ENCODE measurements at places on chromosomes 7 and 10.
A peak's percentile ranks its signal among the peaks of the same experiment; 100 is the strongest.

DNA sequence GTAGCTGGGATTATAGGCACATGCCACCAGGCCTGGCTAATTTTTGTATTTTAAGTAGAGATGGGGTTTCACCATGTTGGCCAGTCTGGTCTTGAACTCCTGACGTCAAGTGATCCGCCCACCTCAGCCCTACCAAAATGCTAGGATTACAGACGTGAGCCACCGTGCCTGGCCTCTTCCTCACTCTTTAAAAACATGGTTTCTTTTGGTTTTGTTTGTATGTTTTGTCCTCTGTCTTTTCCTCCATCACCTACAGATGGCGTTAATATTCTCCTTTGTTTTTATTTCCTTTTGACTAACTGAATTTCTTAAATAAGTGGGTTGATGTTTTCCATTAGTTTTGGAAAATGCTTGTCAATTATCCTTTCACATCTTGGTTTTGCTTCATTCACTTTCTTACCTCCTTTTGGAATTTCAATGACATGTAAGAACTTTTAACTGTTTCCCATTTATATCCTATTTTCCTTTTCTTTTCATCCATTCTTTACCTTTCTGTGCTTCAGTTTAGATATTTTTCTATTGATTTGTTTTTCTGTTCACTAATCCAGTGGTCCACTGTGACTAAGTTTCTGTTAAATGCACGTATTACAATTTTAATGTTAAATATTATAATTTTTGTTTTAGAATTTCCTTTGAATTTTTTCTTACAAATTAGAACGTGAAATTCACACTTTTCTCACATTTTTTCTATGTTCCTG lies 104.1 kb downstream of the ZNF467 start:
- no peak for DNase-seq

DNA sequence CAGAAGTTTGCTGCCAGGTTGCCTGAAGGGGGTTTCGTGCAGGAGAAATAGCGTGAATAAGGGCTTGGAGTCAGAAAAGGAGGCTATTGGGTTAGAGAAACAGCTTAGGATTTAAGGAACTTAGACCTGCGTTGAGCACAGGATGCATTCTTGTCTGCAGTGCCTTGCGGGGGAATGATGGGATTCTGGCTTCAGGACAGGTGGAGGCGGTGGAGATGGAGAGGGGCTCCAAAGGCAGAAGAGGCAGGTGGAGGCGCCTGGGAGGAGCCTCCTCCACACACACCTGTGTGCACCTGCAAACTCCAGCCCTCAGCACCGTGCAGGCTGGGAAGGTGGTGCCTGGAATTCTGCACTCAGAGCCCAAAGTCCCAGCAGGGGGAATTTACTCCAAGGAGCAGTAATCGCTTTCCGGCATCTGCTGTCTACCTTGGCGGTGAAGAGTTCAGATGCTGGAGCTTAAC lies 1.8 kb downstream of the CLIP2 start:
- no peak for DNase-seq

- DNase-seq = no peak
Measured at GRCh38 chr7:155168597-155169480, 98.7 kb downstream of the HTR5A start.

DNA sequence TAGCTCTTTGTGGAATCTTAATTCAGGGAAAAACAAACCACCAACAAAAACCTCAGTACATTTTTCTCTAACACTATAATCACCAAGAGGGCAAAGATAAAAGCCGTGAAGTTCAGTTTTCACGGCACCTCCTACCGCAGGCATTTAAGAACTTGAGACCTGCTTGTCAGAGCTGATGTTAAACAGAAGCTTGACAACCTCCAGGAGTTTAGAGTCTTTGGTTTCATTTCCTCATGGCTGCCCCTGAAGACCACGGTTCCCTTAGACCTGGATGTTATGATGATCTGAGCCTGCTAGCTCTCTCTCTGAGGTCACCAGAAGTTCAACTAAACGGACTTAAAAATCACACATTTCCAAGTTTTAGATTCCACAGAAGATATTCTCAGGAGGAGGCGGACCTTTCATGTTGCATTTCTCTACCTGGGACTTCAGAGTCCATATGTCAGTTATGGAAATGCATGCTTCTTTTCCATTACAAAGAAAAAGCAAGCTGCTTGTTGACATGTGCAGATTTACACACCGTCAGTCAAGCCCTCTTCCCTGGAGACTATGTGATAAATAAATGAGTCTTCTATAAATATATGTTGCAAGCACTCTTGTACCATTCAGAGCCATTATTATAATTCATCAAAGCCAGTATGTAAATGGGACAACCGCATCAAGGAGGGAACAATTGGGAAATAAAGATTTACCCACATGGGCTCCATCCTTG lies 258.0 kb downstream of the GFRA1 start:
- no peak for DNase-seq

GRCh38 chr10:131726076-131726880 lies 174.5 kb upstream of the PPP2R2D start:
- peak; percentile 11 for DNase-seq

- no peak for DNase-seq
Measured at GRCh38 chr10:47361293-47361692, 13.1 kb downstream of the RBP3 start.

GRCh38 chr7:130420943-130421578 lies 19.8 kb downstream of the CEP41 start:
- peak; percentile 87 for DNase-seq

GRCh38 chr10:128400564-128400963 lies 274.3 kb upstream of the MKI67 start:
- peak; percentile 63 for DNase-seq

DNA sequence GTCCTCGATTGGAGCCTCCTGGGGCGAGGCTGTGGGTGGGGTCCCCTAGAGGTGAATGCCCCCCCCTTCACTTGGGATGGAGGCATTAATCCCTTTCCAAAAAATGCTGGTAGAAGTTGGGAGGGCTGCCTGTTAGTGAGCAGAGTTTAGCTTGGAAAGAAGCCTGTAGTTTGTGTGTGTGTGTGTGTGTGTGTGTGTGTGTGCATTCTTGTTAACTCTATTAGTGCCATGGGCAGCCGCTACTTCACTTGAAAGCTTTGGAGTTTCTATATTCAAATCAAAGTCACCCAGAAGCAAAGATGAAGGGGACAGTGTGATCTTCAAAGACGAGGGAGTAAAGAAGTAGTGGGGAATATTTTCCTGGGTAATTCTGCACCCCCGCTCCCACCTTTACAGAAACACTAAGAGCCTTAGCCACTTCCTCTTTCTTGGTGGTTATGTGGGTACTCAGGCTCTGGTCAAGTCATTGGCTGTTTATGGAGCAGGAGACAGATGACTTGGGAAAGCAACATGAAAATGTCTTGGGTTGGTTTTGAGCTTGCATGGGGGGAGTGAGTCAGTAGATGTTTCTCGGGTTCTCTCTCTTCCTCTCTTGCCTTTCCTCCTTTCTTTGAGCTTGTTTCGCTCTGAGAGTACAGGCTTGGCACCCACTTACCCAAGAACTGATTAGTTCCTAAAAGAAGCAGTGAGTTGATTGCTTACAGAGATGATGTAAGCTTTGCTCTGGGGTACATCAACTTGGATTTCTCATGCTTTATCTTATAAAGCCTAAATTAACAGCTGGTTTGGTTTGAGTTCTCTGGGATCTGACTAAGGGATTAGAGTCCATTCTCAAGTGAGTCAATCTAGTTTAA lies 35.9 kb downstream of the TCF7L2 start:
- DNase-seq = no peak

GRCh38 chr10:20633714-20634113 lies 263.4 kb downstream of the NEBL start:
- no peak for DNase-seq

DNA sequence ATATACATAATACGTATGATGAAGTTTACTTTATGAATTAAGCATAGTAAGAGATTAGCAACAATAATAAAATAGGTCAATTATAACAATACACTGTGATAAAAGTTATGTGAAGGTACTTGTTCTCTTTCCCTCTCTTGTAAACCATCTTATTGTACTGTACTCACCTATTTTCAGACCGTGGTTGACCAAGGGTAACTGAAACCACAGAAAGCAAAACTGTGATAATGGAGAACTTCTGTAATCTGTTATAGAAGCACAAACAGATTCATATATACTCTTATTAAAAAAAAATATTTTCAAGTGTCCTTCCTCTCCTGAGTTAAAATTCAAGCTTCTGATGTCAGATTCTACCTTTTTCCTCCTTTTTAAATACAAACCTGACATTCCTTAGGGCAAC lies 1247.8 kb upstream of the SORCS1 start:
- DNase-seq = no peak

GRCh38 chr7:142771353-142771723 lies 568 bp downstream of the PRSS2 start:
- DNase-seq = no peak
